Cortex of kidney (tissue), 1 donor: ENCODE measurements at places on chromosomes 11 and 22.

DNA sequence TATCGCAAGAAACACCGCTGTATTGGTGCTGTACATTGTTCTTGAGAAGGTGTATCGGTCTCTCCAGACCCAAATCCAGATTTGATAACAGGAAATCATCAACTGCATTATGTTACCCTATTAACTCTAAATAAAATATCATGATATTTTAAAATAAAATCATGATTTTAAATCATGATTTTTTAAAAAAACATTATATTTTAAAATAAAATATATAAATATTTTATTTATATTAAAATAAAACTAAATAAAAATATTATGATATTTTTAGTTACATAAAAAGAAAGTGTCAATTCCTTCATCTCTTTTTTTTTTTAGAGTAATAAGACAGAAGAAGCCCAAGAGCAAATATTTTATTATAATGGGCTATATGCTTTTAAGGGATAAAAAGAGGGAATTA is 27.6 kb downstream of the RBMXL2 start:
- no peak for DNase-seq

GRCh38 chr11:12831471-12832202 is 157.4 kb downstream of the TEAD1 start:
- no peak for DNase-seq

GRCh38 chr11:96215110-96215782 is 127.7 kb downstream of the MAML2 start:
- DNase-seq, result no peak

- no peak for DNase-seq
Measured at GRCh38 chr11:133801356-133801755, 44.0 kb downstream of the SPATA19 start.

- no peak for DNase-seq
Measured at GRCh38 chr22:23137905-23138561, 3.8 kb downstream of the RSPH14 start.

DNA sequence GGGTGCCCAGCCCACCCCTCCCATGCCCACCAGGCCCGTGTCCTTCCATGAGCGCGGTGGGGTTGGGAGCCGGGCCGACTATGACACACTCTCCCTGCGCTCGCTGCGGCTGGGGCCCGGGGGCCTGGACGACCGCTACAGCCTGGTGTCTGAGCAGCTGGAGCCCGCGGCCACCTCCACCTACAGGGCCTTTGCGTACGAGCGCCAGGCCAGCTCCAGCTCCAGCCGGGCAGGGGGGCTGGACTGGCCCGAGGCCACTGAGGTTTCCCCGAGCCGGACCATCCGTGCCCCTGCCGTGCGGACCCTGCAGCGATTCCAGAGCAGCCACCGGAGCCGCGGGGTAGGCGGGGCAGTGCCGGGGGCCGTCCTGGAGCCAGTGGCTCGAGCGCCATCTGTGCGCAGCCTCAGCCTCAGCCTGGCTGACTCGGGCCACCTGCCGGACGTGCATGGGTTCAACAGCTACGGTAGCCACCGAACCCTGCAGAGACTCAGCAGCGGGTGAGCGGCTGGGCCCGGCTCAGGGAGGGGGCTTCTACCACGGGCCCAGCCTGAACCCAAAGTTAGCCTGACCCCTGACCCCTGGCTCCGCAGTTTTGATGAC is 3.0 kb downstream of the PKP3 start:
- no peak for DNase-seq
